Eye (tissue), 1 donor: ENCODE measurements at places on chromosomes 4 and X.

- no peak for DNase-seq
These were observed 16.5 kb downstream of the UTP3 start for GRCh38 chr4:70704931-70705182.

GRCh38 chr4:123346951-123347350, 49.6 kb upstream of the SPRY1 start:
- DNase-seq = no peak

GRCh38 chr4:81505004-81505598, 33.4 kb upstream of the RASGEF1B start:
- DNase-seq = no peak

DNA sequence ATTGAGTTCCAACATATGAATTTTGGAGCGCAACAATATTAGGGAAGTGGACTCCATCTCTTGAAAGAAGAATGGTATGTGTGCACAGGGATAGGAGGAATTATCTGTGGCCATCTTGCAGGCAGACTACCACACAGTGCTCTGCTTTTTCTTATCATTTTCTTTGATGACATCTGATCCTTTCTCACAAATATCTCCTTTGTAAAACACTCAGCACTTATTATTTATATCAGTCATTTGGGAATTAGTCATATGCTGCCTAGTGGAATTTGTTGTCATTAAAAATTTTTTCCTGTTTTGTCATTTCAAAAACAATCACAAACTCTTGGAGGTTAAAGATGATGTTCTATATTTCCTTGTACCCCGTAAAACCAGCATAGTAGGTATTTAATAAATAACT, 444.3 kb upstream of the ATOH1 start:
- no peak for DNase-seq

- DNase-seq = no peak
These were observed 256.8 kb downstream of the TRIML1 start for GRCh38 chr4:188396037-188396436.

DNA sequence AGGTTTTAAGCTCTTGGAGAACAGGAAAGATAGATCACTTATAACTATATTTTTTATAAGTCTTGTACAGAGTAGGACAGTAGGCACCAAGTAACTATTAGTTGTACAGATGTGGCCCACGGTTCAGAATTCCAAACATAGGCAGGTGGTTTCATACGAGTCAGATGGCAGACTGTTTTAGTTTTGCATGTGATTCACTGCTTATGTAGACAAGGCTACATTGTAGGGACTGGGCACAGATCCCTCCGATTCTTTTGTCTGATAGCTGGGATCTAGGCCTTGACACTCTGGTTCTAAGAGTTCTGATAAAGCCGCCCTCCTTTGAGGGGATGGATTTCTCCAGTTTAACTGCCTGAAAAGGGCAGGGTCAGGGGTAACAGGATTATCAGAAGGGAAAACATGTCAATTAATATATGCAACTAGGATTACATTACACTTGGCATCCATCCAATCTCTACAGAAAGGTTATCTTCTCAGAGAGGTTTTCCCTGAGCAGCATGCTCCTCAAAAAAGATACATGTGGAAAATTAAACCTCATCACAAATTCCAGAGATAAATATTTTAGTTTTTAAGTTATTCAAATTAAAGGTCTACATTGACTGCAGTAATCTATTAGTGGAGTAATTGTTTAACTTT, 87.8 kb downstream of the SPRY1 start:
- DNase-seq = no peak

- DNase-seq = no peak
These were observed 132.0 kb downstream of the ANK2 start for GRCh38 chr4:113181289-113182007.
